ENCODE measurements at places on chromosomes 12 and 14. TPM values are rescaled to one million over a fixed set of nuclear protein-coding genes. Genes with fewer than 3 reads are reported as not detected.

GRCh38 chr12:15550793-15551192 is 228.5 kb downstream of the PTPRO start:
- no peak for ATAC-seq

Gene FBXO21
- 41.9 TPM for total RNA-seq

- ATAC-seq, result no peak
Observed at GRCh38 chr12:106082216-106083175, 56.3 kb downstream of the NUAK1 start.

DNA sequence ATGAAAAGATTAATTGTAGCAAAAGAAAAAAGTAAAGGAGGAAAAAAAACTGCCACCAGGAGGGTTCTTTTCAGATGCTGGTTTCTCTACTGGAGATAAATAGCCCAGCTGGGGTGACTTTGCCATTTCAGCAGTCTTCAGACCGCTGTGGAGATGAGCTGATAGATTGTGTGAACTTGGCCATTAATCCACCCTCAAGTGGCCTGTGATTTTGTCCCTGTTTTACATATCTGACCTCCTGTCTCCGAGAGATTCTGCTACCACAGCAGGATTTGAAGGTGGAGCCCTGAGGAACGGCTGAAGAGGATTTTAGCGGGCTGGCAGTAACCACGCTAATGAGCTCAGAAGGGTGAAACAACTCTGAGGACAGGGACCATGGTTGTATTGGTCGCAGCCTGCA is 72.7 kb downstream of the WSCD2 start:
- ATAC-seq, result peak; percentile 45

GRCh38 chr12:15522574-15523187 is 200.4 kb downstream of the PTPRO start:
- no peak for ATAC-seq

DNA sequence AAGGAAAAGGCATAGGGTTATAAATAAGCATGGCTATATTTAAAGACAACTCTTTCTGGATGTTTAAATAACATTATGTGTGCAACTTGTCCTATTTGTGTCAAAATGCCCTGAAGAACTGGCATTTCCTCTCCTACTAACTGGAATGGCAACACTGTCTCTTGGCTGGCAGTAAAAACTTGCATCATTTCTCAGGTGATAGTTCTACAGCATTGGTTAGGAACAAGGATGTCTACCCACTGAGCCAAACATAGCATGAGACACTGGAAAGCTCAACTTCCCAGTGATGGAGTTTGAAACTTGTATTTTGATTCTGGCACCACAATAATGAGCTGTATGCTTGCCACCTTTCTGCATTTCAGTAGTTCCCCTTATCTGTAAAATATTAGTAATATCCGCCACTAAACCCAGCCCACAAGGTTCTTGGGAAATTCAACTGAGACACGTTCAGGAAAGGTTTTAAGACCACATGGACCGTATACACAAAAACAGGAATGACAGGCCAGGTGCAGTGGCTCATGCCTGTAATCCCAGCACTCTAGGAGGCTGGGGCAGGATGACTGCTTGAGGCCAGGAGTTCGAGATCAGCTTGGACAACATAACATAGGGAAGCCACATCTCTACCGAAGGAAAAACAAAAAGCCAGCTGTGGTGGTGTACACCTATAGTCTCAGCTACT is 5.1 kb downstream of the SLC38A2 start:
- ATAC-seq, result no peak

- peak; percentile 47 for ATAC-seq
Observed at GRCh38 chr12:40693207-40693821, 1.1 kb downstream of the CNTN1 start.

GRCh38 chr14:100543471-100544455 is 43.5 kb downstream of the BEGAIN start:
- no peak for ATAC-seq

GRCh38 chr12:126761420-126761819 is 1505.5 kb upstream of the TMEM132C start:
- no peak for ATAC-seq

Gene GTF2A1
- 40.4 TPM for total RNA-seq

- no peak for ATAC-seq
Observed at GRCh38 chr14:53861781-53862180, 94.8 kb downstream of the BMP4 start.

Gene SYCP3
- 16.0 TPM for total RNA-seq

- peak; percentile 28 for ATAC-seq
Observed at GRCh38 chr12:21656905-21657325, 727 bp downstream of the LDHB start.

- ATAC-seq, result no peak
Observed at GRCh38 chr12:117069101-117069797, 30.0 kb downstream of the TESC start.

Gene ADAMTS20
- total RNA-seq, result 1.8 TPM

Gene IAPP
- total RNA-seq, result 2.5 TPM

- no peak for ATAC-seq
Observed at GRCh38 chr14:30632730-30633129, 10.6 kb downstream of the SCFD1 start.

DNA sequence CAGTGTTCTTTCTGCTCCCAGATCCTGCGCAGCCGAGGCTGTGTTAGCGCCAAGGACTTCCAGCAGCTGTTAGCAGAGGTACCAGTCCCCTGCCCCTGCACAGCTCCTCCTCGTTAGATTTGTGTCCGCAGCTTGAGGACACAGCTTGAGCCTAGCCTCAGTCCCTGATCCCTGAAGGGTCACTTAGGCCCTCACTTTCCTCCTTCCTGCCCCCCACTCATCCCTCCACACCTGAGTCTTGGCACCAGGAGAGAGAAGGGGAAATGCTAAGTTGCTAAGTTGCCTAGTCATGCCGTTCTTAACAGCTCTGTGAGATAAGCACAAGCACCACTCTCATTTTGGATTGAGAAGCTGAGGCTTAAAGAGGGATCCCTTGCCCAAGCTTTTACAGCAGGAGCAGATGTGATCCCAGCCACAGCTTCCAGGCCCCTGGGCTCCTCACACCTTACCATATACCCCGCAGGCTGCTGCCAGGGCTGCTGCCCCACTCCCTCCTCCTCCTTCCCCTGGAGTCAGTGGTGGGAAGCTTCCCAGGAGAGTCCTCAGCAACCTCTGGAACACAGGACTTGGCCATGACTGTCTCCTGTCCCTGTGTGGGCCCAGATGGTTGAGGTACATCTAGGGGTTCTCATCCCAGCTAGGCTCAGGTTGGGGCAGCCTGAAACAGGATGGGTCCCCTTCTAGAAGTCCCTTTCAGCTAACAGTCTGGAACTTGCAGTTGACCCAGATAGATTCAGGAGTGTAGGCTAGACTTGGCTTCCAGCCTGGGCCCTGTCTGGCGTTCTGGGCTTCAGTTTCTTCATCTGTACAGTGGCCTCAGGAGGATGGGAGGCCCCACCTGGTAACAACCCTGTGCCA is 975 bp downstream of the OGFOD2 start:
- ATAC-seq, result no peak
